HAP-1 (cell line): ENCODE measurements at places on chromosomes 2 and 18.

DNA sequence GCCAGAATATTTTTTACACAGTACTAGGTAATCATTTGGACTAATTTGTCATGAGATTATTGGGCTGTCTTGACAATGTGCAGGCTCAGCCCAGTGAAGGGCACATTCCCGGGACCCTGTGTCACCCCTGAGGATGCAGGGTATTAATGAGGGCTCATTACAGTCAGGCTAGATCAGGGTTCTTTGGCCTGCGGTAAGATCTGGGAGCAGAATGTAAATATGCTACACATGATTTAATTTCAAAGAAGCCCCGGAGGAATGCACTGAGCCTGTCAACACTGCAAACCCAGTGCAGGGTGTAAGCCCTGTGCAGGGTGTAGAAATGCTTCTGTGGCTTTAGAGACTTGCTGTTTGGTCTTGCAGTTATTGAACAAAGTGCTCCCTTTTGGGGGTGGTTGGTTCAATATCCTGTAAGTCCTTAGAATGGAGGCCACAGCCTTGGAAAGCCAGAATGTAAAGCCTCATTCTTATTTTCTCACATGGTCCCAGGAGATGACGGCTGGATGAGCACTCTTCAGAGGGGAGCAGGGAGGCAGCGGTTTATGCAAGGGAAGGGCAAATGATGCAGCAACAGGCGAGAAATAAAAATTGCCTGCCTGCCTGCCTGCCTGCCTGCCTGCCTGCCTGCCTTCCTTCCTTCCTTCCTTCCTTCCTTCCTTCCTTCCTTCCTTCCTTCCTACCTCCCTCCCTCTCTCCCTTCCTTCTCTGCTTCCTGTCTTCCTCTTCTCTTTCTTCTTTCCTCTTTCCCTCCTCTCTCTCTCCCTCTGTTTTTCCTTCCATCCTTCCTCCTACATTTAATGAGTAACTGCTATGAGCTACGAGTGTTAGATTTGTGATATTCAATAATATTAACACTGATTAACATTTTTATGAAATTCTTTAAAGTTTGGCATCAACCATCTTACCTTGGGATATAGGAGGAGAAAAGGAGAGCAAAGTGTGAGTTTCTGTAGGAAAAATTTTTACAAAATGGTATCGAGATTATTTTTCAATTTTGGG is 148.8 kb downstream of the VAPA start:
- no peak for DNase-seq

GRCh38 chr2:29881089-29881730 is 40.2 kb downstream of the ALK start:
- DNase-seq, result no peak

GRCh38 chr2:241950413-241951315 is 81.1 kb downstream of the RTP5 start:
- peak; percentile 90 for DNase-seq

- no peak for DNase-seq
These were observed 44.5 kb downstream of the TXNL1 start for GRCh38 chr18:56593906-56594305.

DNA sequence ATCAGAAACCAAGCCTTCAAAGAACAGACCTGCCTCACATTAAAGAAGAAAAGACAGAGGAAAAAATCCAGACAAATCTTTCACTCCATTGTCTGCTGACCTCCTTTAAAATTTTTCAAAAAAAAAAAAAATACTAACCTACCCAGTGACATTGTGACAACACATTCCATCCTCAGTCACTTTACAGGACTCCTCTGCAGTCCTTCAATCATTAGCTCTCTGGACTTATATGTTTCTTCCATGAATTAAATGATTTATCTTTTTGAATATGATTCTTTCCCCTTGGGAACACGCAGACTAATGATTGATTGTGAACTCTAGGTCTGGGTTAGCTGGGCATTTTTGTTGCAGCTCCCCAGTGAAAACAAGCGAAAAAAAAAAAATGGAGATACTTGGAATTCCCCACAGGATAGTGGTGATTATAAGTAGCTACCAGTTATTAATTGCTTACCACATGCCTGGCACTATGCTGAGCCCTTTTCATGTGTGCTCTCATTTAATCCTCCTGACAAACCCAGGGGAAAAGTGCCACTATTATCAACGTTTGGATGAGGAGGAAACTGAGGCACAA is 261.3 kb upstream of the NCKAP5 start:
- no peak for DNase-seq

DNA sequence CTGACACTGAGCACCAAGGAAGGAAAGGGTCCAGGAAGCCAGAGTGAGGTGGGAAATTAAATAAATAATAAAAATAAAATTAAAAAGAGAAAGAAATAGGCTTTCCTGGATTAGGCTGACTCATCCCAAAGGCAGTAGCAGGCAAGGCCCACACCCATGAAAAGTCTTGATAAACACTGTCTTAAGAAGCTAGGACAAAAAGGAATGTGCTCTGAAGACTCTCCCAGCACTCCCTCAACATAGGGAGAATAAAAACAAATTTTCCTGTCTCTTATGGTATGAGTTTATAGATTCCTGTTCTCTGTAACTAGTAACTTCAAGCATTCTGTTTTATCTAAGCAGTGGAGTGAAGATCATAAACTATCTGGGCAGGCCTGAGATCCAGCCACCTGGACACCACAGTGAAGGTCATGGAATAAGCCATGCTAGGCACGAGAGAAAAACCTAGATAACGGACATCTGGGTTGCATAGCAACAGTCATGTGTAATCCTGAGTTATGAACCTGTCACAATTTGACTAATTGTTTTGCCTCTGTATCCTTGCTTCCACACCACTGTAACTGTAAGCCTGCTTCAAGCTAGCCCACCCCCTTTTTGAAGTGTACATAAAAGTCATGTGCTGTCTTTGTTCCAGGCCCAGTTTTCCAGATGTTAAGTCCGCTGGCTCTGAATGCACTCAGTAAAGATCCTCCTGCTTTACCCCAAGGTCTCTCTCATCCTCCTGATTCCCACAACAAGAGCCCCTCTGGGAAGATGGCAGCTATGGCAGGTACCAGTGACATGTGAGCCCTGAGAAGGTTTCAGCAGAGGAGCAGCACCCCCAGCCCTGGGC is 107.8 kb downstream of the NDUFA10 start:
- DNase-seq, result no peak

DNA sequence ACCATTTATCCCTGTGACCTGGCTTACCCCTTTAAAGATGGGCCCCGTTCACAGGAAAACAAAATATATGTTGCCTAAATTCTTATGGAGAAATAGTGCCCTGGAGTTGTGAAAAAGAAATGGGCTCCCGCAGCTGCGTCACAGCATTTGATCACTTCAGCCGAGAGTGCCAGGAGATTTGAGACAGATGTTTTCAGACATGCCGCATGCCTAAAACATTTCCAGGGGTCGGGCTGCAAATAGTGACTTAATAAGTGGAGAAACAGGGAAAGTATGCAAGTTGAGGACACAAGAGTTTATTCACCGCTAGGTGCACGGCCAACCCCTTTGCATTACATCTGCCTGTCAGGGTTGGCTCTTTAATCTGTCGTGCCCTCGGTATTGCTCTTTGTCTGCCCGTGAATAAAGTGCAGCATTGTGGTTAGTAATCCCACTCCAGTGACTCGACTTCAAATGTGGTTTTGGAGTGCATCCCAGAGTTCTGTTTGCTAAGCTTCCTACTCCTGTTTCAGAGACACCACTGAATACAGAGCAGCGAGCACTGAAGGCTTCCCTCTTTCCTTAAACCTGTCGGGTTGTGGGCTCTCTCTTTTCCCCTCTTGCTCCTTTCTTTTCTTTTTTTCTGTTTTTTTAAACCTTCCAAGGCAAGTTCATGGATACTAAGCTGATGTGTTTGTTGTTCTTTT is 187.5 kb downstream of the LTBP1 start:
- peak; percentile 38 for DNase-seq

- no peak for DNase-seq
These were observed 58.5 kb upstream of the ARHGAP15 start for GRCh38 chr2:143070704-143071103.

DNA sequence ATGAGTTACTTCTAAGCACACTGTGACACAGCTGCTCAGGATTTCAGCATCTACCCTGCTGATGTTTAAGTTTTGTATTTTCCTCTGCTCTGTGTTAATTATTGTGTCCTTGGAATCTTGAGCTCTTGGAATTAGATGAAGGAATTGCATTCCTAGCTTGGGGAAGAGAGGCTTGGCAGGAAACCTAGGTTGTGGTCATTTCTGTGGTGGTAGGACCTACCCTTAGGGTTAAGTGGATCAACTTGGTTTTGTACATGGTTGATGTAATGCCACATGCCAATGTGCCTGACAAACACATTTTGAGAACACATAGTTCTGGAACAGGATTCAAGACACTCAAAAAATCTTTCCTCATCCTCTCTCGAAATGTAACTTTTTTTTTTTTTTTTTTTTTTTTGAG is 264.5 kb upstream of the MEX3C start:
- DNase-seq, result no peak

- peak; percentile 76 for DNase-seq
These were observed 348.0 kb downstream of the DLGAP1 start for GRCh38 chr18:4107049-4107467.

DNA sequence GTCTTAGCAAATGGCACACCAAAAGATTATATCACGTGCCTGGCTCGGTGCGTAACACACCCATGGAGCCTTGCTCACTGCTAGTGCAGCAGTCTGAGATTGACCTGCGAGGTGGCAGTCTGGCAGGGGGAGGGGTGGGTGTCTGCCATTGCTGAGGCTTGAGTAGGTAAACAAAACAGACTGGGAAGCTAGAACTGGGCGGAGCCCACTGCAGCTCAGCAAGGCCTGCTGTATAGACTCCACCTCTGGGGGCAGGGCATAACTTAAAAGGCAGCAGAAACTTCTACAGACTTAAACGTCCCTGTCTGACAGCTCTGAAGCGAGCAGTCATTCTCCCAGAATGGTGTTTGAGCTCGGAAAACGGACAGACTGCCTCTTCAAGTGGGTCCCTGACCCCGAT is 55.9 kb upstream of the FSHR start:
- peak; percentile 68 for DNase-seq

DNA sequence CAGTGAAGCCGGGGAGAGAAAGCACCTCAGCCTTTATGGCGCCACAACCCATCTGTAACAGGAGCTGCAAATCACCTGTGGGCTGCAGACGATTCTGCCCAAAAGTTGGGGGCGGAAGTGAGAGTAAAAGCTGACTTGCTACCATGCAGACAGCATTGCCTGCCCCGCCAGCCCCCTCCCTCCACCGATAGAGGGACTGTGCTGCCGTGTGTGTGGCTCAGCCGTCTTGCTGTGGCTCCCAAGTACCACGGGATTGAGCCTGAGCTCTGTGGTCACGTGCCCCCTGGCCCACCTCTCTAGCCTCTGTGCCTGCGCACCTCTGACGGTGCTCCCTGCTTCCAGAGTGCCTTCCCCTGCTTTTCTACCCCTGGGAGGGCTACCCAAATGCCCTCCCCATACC is 79.6 kb downstream of the GLI2 start:
- no peak for DNase-seq

- no peak for DNase-seq
These were observed 11.5 kb downstream of the GCC2 start for GRCh38 chr2:108460345-108461037.

GRCh38 chr18:6010284-6010683 is 115.0 kb upstream of the TMEM200C start:
- no peak for DNase-seq

DNA sequence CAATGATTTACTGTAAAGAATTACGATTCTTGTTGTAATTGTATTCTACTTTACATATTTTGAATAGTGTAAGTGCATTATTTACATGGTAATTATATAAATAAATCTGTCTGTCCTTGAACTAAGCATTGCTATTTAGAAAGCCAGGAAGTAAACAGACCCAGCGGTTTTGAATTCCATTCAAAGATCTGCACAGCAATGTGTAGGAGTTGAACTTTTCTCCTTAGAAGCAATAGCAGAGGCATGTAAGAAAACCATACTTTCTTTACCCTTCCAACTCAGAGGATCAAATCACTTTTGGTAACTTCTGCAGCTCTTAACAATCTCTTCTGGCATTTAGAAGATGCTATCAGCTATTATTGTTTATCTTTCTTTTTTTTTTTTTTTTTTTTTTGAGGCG is 109.2 kb upstream of the VRK2 start:
- peak; percentile 19 for DNase-seq

DNA sequence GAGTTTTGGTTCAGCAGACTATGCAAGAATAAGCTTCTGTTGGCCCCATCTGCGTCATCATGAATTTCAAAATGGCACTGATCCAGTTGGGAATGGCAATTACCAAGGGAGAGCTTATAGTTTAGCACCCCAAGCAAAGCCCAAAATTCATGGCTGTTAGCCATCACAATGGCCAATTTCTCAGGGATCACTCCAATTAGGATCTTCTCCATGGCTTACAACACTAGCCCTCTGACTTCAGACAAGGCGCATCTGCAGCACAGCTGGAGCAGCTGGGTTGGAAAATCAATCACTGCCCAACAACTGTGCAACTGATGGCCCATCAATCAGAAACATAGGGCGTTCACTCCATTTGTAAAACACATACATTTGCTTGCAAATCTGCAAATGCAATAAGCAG is 273.6 kb downstream of the SRBD1 start:
- no peak for DNase-seq

DNA sequence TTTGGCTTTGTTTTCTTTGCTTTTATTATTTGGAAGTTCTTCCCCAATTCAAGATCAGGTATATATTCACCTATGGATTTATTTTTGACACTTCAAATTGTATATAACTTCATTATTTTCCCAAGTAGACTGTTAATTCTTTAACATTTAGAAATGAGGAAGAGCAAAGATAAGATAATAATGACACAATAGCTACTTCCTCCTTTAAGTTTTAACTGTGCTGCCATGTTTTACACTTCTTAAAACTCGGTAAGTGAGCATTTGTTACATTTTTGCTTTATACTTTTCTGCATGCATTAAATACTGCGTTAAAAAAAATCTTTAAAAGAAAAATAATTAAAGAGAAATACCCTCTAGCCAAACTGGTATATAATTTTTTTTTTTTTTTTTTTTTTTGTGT is 32.5 kb downstream of the SLC66A3 start:
- DNase-seq, result no peak

DNA sequence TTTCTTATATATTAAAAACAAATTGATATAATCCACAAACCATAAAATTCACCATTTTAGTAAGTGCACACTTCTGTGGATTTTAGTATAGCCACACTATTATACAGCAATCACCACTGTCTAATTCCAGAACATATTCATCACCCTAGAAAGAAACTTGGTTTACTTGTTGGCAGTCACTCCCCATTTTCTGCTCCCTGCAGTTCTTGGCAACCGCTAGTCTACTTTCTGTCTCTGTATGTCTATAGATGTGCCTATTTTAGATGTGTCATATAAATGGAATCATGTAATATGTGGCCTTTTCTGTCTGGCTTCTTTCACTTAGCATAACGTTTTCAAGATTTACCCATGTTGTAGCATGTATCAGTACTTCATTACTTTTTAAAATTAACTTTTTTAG is 5.7 kb downstream of the CKAP2L start:
- no peak for DNase-seq
